ENCODE measurements at places on chromosomes 11 and 22. TPM values are rescaled to one million over a fixed set of nuclear protein-coding genes. Genes with fewer than 3 reads are reported as not detected.
A peak's percentile ranks its signal among the peaks of the same experiment; 100 is the strongest.

GRCh38 chr11:65362320-65362931, 7.9 kb downstream of the TIGD3 start:
- DNase-seq = no peak

DEPDC7 gene
- 1.7 TPM for total RNA-seq

GRCh38 chr22:46673662-46674236, 53.6 kb downstream of the GRAMD4 start:
- no peak for DNase-seq

DNA sequence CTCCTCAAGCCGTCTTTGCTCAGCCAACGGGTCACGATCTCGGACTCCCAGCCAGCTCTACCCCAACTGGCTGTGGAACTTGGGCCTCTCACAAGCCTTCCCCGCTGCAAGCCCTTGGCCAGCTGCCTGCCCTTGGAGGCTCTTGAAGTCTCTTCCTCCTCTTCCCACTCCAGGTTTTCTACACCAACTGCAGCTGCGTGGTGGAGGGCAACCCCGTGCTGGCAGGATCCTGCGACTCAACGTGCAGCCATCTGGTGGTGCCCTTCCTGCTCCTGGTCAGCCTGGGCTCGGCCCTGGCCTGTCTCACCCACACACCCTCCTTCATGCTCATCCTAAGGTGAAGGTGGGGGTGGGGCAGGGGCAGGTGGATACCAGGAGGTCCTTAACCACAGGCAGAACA, 40.5 kb upstream of the TPBGL start:
- no peak for DNase-seq

DNA sequence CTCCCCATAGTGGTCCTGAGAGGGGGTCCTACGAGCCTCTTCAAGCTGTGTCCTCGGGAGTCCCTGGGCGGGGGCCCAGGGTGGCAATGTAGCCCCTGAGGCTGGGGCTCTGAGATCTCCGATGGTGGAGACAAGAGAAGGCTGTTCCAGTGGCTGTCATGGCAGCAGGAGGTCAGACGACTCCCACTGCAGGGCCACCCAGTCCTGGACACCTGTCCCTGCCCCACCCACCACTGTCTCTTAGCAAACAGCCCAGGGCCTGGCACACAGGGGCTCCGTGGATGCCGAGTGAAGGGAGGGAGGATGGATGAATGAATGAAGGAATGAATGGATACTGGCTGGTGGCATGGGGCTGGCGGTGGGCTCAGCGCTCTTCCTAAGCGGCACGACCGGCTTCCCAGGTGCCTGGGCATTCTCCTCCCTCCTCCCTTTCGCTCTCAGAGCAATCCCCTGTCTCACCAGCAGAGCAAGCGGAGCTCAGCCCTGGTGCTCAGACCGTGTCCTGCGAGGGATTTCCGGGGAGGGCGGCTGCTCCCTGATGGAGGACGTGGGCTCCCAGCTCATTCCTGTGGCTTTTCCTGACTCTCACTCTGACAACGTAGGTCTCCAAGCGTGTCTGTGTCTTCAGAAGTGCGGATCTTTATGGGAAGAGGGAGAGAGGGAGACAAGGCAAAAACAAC, 1272.6 kb downstream of the BRD1 start:
- peak; percentile 36 for DNase-seq

DNA sequence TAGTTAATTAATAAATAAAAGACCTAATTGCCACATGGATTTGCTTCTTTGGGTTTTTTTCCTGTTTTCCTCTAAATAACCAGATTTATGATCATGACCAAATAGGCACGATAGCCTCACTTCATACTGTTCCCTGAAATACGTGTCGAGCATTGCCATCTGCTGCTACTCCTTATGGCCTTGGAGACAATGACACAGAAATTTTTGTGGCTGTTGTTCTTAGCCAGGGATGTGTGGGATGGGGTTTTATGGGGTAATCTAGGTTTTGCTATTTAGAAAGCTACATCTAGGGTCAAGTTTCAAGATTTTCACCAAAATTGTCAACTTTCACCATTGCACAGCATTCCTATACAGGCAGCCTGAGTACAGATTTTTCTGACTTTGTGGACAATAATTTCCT, 145.2 kb downstream of the DBX1 start:
- no peak for DNase-seq

Data from progenitor cell of endocrine pancreas (in vitro differentiated cells).